ENCODE measurements at places on chromosomes 7 and 10.

- DNase-seq, result no peak
Observed at GRCh38 chr7:48595756-48596155, 328.6 kb upstream of the CDC14C start.

DNA sequence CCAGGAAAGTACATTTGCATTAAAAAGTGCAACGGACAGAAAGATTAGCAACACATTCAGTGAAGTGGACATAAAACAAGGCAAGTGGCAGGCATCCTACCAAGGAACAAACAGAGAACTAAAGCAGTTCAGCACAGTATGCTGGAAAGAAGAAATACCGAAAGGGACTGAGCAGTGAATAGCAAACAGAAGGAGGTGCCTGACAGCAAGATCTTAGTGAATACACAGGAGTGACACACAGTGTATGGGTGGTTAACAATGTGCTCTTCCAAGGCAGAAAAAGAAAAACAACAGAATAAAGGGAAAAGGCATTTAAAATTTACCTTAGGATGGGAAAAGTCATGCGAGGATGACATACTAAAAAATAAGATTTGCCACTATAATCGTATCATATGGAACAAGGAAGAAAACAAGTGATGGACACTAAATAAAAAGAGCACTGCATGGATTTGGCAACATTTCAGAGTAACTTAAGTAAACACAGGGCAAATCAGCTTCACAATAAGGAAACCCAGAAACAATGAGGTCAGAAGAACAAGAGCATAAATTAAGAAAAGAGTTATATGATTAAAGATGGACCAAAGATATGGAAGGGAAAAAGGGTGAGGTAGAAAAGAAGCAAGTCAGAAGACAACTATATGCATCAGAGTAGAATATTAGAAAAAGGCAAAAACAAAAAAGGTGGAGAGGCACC lies 29.5 kb downstream of the MEST start:
- no peak for DNase-seq

DNA sequence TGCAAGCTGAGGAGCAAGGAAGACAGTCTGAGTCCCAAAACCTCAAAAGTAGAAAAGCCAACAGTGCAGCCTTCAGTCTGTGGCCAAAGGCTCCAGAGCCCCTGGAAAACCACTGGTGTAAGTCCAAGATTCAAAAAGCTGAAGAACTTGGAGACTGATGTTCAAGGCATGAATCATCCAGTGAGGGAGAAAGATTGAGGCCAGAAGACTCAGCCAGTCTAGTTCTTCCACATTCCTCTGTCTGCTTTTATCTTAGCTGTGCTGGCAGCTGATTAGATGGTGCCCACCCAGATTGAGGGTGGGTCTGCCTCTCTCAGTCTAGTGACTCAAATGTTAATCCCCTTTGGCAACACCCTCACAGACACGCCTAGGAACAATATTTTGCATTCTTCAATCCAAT lies 20.1 kb upstream of the MDFIC start:
- DNase-seq, result peak; percentile 94

- no peak for DNase-seq
Observed at GRCh38 chr10:119281581-119282071, 74.3 kb downstream of the GRK5 start.

GRCh38 chr7:1540776-1541271 lies 10.3 kb downstream of the MAFK start:
- DNase-seq, result no peak

GRCh38 chr7:106376026-106376799 lies 91.4 kb upstream of the NAMPT start:
- no peak for DNase-seq

DNA sequence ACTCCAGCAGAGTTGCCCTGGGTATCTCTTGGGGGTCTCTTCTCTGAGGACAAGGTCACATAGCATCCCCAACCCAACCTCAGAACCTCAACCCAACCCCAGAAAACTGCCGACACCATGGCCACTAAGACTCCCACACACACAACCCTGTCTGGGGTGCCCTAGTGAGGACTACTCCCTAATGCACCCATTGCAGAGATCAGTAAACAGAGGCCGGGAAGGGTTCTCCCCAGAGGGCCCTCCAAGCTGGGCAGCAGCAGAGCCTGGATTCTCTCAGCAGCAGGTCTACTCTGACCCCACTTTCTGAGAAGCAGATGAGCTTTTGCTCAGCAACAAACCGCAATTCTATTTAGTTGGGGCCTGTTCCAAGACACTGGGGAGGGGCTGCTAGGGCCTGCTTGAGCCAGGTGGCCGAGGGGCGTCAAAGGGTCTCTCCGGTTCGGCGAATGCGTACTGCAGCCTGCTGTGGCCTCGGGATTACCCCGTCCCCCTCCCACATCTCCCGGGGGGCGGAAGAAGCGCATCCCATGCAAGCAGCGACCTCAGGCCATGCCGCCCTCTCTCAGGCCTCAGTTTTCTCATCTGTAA lies 828 bp downstream of the OGDHL start:
- DNase-seq, result no peak

GRCh38 chr10:76117949-76118348 lies 686.5 kb downstream of the LRMDA start:
- peak; percentile 75 for DNase-seq

GRCh38 chr10:3236644-3237404 lies 64.2 kb upstream of the PITRM1 start:
- DNase-seq, result no peak

DNA sequence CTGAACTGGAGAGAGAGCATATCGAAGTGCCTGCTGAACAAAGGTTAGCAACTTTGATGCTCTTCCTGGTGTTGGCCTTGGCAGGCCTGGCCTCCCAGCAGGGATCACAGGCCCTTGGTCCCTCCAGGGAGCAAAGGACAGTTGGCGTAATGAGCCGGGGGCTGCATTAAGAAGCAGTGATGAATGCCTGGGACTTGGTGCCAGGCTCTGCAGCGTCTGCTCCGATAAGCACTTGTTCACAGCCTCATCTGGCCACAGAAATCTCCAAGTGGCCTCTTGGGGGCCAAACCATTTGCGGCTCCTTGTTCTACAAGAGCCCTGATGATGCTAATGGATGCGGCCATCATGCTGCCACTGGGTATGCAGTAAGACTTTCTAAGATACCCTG lies 31.8 kb downstream of the CRHR2 start:
- DNase-seq, result no peak

GRCh38 chr10:3107426-3107961 lies 40.1 kb downstream of the PFKP start:
- peak; percentile 97 for DNase-seq

DNA sequence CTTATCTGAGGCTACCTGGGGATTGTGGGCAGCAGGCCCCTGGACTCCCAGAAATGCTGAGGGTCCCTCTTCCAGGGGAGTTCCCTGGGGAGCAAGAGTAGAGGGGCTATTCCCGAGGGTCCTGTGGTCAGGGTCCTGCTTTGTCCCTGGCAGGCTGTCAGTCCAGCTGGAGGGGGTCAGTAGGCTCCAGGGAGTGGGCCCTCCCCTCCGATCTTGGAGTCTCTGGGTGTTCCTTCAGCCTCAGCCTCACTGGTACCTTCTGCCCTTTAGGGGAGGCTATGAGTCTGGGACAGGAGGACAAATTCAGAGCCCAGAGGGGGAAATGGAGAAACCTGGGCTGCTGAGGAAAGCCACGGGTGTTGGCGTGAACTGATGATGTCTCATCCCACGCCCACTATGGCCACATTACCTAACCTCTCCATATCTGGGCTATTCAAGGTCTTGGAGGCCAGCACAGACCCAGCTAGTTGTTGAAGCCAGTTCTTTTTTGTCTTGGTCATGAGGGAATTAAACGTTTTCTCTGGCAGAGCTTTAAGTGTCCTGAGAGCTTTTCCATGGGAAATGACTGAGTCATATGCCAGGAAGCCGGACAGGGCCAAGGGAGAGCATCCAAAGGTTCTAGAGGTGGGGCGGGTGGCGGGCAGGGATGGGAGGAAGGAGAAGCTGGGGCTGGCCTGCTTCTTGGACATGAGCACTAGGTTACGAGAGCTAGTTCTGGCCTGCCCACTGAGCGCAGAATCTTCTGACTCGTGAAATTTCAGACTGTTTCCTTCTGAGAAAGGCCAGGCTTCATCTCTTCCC lies 6.2 kb downstream of the CALHM2 start:
- DNase-seq, result no peak

GRCh38 chr7:26567266-26567665 lies 275.6 kb downstream of the SNX10 start:
- no peak for DNase-seq

GRCh38 chr10:118213436-118213835 lies 128.7 kb downstream of the FAM204A start:
- no peak for DNase-seq

DNA sequence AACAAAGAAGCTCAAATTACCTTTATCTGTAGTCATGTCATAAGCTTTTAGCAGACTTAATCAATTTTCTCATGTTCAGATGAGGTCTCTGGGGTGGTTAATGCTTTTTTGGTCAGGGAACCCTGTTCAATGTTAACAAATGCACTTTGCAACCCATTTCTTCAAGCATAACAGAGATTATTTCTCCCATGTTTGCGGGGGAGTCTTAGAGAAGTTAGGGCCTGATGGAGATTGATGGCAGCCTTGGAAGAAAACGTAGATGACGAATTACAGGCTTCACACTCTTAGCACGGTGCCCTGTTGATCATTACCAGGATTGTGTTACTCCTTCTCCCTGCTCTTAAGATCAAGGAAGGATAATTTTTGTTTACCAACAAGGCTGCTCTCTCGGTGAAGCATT lies 76.4 kb downstream of the AGMO start:
- DNase-seq, result no peak

DNA sequence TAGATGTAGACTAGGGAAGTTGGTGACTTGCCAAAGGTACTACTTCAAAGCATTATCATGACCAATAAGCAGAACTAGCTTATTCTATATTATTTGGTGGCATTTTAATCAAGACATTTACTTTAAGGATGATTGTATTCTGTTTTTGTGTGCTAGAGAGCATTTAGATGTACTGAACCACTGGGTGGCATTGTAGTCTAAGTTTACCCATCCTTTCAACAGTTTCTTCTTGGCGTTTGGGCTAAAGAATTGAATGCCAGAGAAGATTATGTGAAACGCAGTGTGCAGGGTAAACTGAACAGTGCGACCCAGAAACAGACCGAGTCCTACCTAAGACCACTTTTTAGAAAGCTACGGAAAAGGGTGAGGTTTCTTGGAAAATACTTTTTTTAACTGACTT lies 26.8 kb downstream of the PRPF18 start:
- DNase-seq, result peak; percentile 44

- DNase-seq, result no peak
Observed at GRCh38 chr7:106294334-106294733, 9.6 kb upstream of the NAMPT start.

DNA sequence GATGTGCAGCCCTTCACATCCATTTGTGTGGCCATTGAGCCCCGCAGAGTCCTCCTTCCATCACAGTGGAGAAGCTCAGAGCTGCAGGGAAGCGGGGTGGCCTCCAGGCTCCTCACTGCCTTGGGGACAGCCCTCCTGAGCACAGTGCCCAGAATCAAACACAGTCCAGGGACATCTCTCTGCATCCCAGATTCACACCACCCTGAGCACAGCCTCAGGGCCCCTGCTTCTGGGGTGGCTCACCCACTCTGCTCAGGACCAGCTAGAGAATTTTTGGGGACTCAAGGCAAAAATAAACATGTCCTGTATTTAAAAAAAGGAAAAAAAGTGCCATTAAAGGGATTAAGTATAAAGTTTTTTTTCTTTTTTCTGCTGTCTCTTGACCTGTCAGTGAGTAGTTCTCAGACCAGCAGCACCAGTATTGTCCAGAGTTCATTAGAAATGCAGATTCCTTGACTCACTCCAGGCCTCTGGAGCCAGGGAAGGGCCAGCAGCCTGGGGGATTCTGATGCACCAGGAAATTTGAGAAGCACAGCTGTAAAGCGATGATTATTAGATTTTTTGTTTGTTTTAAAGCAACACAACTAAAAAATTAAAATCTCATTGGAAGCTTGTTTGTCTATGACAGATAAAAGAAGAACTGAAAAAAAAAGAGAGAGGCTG lies 61.6 kb downstream of the ARHGAP22 start:
- DNase-seq, result no peak

DNA sequence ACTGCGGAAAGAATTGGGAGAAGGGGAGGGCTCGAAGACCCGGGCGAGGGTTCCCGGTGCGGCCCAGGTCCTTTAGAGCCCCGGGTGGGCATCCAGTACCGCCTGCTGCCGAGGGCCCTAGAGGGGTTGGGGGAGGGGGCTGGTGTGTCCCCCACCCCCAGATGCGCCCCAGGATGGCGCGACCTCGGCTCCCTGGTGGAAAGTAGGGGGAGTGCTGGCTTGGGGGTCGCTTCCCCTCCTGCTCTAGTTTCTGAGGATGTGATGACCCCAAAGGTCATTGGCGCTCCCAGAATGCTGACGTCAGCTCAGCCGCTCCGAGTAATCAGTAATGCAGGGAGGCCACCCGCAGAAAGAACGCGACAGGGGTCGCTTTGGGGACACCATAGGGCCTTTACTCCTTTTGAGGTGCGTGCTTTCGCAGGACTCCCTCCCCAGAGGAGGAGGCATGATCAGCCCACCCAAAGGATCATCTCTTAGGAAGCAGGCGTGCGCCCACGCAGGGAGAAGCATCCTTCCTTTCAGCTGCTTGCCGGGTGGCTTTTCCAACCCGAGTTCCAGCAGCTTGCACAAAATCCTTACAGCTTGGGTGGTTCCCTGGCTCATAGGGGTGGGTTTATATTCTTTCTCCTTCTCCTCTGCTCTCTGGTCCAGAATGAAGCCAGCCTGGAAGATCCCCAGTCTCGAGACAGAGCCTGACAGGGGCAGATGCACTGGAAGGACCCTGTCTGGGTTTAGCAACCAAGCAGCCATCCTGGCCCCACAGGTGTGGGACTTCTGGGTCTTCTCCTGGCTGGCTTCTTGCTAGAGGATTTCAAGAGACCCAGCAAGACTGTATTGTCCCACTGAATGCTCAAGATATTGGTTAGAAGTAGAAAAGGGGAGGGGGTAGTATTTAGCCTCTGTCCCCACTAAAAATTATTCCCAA lies 1.3 kb upstream of the PRKAG2 start:
- DNase-seq, result no peak

DNA sequence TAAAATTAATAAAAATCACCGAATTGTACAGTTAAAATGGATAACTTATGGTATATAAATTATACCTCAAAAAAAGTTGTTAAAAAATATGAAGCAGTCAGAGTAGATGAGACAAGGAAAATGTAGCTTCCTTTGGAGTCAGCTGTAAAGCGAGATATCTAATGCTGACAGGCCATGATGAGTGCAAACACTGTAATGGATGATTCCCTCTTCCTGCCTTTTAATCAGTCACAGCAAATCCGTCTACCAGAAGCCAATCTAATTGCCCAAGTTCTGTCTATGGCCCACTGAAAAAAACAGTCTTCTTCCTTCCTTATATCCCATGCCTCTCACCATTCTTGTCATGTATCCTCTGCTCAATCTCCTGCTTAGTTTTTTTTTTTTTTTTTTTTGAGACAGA lies 59.9 kb upstream of the DNAJB12 start:
- DNase-seq, result no peak
